Activated CD4-positive, alpha-beta T cell treated with anti-CD3 and anti-CD28 coated beads for 48 hours (primary cell): ENCODE measurements at places on chromosomes 7 and 10.

GRCh38 chr7:55032069-55032699 lies 13.4 kb downstream of the EGFR start:
- DNase-seq, result no peak

- DNase-seq, result no peak
These were observed 19.0 kb downstream of the NUDCD3 start for GRCh38 chr7:44471436-44471835.

- DNase-seq, result no peak
These were observed 372.6 kb downstream of the PHF14 start for GRCh38 chr7:11346302-11346701.

DNA sequence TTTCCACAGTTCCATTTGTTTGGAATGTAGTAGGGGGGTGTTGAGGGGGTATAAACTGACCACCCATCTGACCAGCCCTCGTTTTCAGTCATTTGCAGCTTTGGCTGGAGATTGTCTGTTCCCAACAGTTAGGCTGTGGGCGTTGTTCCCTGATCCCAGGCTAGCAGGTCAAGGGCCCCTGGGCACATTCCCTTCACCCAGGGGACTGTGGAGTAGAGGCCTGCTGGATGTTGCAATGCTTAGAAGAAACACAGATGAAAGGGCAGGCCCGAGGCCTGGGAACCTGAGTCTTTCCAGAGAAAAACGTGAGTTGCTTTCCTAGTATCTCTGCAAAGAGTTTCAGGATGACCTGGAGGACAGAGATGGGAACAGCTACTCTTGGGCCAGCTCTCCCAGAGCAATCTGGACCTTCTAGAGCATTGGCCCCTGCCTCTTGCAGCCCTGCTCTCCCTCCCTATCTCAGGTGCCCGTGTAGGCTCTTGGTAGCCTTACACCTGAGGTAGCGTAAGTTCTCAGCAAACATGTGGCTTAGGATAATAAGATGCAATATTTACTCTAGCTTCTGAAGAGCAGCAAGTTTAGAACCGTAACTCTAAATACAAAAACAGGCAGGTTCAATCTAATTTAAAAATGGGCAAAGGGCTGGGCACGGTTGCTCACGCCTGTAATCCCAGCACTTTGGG lies 99.4 kb upstream of the EFCAB10 start:
- DNase-seq, result no peak

GRCh38 chr10:24872790-24873182 lies 79.6 kb downstream of the PRTFDC1 start:
- DNase-seq, result no peak

DNA sequence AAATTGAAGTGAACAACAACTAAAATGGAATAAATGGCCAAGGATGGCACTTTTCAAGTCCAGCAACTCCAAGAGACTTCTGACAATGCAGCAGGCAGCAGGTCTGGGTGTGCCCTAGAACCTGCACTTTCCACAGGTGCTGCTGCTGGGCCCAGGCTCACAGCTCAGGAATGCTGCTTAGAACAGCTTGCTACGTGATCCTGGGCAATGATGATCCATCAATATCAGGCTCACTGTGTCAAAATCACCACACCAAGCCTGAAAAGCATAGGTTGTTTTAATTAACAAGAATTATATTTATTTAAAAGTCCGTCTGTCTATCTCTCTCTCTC lies 148.4 kb downstream of the TNS3 start:
- no peak for DNase-seq

DNA sequence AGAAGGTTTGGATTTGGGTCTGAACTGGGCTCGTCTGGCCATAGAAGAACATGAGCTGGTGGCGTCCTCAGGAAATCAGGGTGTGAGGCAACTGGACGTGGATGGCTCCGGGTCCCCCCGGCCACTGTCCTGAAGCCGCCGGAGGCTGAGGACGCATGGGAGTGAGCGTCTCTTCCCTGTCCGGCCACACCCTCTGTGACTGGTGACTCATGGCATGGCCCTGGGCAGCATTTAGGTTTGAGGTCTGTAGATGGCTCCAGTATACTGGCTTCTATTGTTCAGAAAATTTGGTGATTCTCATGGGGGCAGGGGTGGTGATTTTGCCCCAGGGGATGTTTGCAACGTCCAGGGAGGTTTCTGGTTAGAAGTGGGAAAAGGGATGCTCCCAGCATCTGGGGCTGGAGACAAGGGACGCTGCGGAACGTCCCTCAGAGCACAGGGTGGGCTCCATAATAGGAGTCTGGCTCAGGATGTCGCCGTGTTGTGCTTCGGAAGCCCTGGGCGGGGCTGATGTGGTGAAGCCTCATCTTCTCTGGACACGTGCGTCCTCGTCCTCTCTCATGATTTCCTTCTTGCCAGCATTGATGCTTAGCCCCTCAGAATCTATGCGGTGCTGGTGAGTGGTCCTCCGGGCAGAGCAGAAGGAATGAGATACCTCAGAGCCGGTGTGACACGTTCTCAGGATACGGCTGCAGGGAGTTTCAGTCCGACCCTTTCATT lies 49.9 kb downstream of the PITRM1 start:
- no peak for DNase-seq

DNA sequence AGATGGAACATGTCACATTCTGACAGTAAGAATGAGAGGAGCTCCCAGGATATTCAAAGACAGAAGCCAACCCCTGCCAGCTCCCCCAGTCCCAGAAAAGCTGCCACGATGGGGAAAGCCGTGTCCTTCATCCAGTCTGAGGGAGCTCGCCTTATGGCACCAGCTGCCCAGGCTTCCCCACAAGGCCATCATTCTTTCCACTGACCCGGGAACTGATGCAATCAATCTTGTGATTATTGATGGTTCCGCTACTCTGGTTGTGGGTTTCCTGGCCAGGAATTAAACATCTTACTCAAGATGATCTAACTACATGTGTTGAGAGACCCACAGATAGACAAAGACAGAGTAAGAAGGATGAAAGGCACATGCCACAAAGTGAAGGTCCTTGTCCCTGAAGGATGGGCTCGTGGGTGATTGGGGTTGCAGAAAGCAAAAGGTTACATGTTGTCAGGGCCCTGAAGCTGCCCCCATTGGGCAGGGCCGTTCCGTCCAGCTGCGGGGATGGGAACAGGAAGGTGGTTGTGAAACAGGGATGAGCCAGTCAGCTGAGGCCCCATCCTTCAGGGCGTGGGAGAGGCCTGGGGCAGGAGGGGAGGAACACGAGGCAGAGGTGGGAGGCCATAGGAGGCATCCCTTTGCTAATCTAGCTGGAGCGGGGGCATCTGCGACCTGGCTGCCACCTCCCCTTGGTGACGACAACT lies 127.6 kb downstream of the OAT start:
- DNase-seq, result no peak

DNA sequence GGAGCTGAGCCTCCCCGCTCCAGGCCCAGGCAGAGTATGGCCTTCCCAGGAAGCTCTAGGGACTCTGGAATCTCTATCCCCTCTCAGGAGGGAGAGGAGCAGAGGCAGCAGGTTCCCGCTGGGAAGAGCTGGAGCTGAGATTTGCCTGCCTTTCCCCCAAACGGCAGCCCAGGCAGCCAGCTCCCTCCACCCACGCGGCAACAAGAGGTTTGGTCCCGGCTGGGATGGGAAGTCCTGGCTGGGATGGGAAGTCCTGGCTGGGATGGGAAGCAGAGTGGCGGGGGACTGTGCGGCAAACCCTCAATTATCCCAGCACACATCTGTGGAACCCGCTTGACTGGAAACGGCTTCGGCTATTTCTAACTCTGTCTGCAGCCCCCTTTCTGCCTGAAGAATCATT lies 223.0 kb downstream of the ELFN1 start:
- DNase-seq, result no peak

DNA sequence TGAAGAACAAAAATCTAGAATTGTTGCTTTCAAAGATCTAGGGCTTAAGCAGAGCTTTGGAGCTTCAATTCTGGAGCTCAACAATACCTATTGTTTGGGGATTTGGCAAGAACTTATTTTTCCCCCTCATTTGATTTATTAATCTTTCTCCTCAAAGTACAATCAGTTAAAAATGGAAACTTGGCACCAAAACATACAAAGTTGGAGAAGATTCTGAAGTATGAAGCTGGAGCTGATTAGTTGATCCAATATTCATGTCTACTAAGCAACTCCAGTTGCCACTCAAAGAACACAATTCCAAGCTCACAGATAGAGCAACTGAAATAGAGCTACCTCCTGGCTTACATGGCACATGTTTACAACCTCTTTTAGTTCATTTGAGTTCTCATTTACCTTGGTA lies 3.8 kb downstream of the FAM13C start:
- DNase-seq, result no peak

GRCh38 chr10:115653473-115653872 lies 560.3 kb downstream of the ATRNL1 start:
- DNase-seq, result no peak

DNA sequence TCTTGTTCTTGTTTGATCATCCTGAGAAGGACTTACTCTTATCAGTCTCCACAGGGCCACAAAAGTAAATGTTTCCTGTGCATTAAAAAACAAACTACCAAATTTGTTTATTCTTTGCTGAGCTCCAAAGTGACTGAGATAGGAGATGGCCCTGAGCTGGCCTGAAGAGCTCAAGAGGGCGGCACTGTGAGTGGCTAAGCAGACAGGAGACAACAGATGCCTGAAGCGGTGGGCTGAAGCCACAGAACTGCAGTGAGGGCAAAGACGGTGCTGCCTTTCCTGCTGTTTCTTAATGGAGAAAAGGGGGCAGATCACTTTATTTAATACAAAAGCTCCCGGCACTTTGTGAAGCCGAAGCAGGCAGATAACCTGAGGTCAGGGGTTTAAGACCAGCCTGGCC lies 379.6 kb downstream of the ARL4A start:
- no peak for DNase-seq

DNA sequence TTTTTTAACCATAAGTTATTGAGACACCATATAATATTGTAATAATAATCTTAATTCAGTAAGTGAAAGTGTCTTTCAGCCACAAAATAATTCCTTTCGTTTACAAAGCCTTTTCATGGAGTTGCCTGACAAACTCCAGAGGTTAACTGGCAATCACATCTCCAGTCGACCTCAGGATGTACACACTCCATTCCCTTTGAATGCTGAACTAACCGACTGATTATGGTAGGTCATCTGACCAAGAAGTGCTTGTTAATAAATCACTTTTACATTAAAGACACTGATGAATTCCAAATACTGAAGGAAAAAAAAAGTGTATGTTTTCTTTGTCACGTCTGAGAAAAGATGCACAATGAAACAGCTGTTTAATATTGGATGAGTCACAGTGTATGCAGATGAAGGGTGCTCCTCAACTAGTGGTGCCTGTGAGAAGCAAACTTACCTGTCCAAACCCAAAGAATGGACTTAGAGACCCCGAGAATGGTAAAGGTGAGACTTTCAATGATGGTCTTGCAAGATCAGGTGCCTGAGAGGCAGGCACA lies 348.1 kb upstream of the VWC2 start:
- no peak for DNase-seq

GRCh38 chr7:157775021-157775559 lies 438.3 kb downstream of the DNAJB6 start:
- DNase-seq, result no peak

- DNase-seq, result no peak
These were observed 175.9 kb downstream of the CUX1 start for GRCh38 chr7:101993311-101993710.

GRCh38 chr7:149440222-149440621 lies 20.6 kb downstream of the ZNF777 start:
- DNase-seq, result peak; percentile 25

GRCh38 chr7:111871283-111871682 lies 309.0 kb upstream of the IMMP2L start:
- no peak for DNase-seq

GRCh38 chr7:45125193-45125904 lies 13.9 kb upstream of the TBRG4 start:
- no peak for DNase-seq

- DNase-seq, result peak; percentile 44
These were observed 37.7 kb downstream of the ASB13 start for GRCh38 chr10:5628451-5629302.

DNA sequence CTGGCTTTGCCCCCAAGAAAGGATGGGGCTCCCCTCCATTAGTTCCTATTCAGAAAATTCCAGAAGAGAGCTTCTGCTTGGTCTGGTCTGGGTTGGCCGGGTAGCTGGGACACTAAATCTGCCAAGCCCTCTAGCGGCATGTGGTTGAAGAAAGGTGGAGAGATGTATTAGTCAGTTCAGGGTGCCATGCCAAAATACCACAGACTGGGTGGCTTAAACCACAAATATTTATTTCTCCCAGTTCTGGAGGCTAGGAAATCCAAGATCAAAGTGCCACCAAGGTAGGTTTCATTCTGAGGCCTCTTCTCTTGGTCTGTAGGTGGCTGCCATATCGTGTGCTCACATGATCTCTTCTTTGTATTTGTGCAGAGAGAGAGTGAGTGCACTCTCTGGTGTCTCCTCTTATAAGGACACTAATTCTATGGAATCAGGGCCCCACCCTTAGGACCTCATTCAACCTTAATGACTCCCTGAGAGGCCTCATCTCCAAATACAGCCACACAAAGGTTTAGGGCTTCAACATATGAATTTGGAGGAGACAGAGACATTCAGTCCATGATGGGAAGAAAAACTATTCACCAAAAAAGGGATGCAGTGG lies 38.7 kb upstream of the MTPAP start:
- no peak for DNase-seq

GRCh38 chr10:74901301-74901700 lies 74.9 kb downstream of the KAT6B start:
- no peak for DNase-seq

DNA sequence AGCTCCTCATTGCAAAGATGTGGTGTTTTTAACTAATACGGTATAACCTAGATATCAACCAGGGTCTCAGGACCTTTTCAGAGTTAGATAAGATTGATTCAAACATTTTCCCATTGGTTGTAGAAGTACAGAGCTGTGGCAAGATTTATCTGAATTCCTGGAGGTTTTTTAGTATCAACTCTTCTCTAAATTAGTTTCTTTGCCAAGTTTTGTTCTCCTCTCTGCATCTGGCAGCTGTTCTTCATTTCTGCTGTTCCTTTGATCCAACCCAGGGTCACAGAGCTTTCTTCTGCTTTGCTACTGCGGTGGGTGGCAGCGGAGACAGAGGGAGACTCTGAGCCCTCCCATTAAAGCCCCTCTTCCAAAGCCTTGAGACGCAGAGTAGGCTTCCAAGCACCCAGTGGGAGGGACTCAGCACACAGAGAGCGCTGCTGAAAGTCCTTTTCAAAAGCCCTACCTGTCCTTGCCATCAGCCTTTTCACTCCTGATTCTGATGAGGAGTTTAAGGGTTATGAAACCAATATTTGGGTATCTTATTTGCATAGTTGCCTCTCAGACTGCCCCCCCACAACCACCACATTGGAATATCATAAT lies 146.3 kb upstream of the EEPD1 start:
- no peak for DNase-seq

GRCh38 chr7:134744569-134744968 lies 34.9 kb upstream of the CALD1 start:
- no peak for DNase-seq

- DNase-seq, result no peak
These were observed 28.4 kb downstream of the SBDS start for GRCh38 chr7:66967029-66967428.

- DNase-seq, result no peak
These were observed 64.8 kb upstream of the PAPSS2 start for GRCh38 chr10:87594864-87595263.

DNA sequence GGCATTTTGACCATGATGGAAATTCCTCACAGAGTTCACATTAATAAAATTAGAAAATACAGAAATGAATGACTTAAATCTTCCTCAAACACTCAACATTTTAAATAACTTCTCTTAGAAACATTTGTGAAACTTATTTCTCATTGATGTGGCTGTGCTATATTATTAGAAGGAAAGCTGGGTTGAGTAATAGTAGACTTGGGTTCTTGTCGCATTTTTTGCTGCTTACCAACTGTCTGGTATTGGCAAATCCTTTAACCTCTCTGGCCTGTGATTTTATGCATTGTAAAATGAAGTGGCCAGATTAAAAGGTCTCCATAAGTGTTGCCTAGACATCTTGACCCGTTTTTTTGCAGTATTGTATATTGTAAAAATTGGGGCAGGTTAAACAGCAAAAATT lies 66.5 kb downstream of the VPS50 start:
- no peak for DNase-seq
